ENCODE measurements at places on chromosomes 12 and 14.

DNA sequence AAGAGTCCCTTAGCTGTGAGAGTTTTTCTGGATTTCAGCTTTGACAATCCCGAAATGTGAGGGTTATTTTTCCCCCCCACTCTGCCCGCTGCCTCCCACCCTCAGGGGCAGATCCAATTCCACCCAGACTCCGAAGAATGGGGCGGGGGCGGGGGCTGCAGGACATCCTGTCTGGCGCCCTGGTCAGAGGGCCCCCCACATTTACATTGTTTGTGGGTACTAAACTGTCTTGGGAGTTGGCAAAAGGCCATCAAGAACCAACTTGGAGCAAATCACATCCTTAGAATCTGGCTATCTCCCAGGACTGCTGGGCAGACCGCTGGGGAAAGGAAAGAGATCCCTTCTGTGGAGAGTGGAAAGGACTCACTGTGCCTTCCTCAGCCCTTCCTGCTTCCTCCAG is 2.4 kb downstream of the EMP1 start:
- DNase-seq: no peak

GRCh38 chr14:24362241-24362960 is 5.6 kb upstream of the NFATC4 start:
- DNase-seq: no peak

GRCh38 chr12:75933101-75933500 is 98.5 kb downstream of the PHLDA1 start:
- DNase-seq: no peak

GRCh38 chr12:99137124-99137855 is 492.2 kb downstream of the APAF1 start:
- DNase-seq: no peak

DNA sequence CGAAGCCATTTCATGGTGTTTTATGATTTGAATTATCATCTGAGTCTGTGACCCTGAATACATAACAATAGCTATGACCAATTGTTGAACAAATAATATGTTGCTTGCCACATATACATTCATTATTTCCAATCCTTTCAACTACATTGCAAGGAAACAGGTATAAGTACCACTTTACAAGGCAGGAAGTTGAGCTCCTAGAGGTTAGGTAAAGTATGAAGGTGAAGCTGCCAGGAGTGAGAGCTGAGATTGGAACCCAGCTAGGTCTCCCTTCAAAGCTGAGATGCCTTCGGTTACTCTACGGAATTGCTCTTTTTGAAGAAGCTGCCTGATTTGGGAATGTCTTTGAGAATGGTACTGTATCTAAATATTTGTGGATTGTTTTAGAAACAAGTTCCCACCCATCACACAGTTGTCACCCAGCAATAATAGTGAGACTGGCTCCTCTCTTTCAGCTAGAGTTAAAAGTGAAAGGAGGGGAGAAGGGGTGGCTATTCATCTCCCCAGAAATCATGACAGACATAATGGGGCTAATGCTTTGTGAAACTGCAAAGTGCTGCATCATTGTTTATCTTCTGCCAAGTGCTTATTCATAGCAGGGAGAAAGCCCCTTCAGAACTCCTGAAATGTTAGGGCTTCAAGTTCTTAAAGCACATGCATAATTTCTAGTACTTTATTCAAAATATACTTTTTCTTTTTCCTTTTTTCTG is 75.9 kb upstream of the AMIGO2 start:
- peak; percentile 15 for DNase-seq

DNA sequence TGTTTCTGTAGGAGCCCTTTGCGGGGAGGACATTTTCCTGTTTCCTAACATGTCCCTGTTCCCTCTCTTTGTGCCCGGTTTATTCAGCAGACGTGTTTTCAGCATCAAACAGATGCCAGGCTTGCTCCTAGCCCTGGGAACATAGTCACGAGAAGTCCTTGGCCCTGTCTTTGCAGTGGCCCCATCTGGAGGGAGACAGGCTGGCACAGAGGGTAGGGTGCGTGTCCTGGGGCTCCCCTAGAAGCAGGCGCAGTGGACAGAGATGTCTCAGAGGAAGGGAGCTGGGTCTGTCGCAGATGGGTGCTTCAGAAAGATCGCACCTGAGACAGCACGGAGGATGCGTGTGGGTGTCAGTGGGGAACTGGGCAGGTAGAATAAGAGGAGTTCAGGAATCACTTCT is 75.0 kb upstream of the DYNC1H1 start:
- DNase-seq: no peak

- no peak for DNase-seq
Measured at GRCh38 chr12:88418856-88419497, 161.3 kb downstream of the KITLG start.

DNA sequence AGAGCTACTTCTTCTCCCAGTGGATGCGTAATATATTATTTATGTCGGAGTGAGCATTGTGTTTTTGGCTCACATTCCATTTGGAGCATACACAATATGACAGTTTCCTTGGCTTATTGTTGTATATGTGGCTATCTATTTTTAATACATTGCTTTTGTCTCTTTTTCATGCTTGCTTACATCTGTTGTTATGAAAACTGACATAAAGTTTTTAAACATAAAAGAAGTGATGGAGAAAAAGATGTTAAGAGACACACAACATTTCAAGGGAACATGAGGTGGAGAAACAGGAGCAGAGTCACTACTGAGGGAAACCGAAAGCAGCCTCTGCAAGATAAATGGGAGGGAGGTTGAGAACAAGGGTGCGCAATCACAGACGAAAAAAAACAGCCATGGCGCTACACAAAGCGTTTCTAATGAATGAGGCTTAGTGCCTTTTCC is 228.4 kb upstream of the NPAS3 start:
- no peak for DNase-seq

- DNase-seq: no peak
Measured at GRCh38 chr14:95979339-95980042, 59.7 kb upstream of the C14orf132 start.

- no peak for DNase-seq
Measured at GRCh38 chr14:22390824-22391461, 198.1 kb downstream of the DAD1 start.

DNA sequence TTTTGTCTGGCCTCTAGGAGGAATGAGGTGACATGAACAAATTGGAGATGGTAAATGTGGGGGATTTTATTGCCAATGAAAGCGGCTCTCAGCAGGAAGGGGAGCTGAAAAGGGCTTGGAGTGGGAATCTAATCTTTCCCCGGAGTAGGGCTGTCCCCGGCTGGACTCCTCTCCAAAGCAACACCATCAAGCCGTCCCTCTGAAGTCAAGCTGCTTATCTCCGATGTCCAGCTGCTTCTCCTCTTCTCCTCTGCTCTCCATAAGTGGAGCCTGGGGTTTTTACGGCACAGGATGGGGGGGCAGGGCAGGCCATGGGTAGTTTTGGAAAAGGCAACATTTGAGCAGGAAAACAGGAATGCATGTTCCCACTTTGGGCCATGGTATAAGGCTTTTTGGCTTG is 113.5 kb downstream of the TMEM132D start:
- DNase-seq: no peak

GRCh38 chr12:67320614-67321295 is 51.6 kb downstream of the CAND1 start:
- no peak for DNase-seq

DNA sequence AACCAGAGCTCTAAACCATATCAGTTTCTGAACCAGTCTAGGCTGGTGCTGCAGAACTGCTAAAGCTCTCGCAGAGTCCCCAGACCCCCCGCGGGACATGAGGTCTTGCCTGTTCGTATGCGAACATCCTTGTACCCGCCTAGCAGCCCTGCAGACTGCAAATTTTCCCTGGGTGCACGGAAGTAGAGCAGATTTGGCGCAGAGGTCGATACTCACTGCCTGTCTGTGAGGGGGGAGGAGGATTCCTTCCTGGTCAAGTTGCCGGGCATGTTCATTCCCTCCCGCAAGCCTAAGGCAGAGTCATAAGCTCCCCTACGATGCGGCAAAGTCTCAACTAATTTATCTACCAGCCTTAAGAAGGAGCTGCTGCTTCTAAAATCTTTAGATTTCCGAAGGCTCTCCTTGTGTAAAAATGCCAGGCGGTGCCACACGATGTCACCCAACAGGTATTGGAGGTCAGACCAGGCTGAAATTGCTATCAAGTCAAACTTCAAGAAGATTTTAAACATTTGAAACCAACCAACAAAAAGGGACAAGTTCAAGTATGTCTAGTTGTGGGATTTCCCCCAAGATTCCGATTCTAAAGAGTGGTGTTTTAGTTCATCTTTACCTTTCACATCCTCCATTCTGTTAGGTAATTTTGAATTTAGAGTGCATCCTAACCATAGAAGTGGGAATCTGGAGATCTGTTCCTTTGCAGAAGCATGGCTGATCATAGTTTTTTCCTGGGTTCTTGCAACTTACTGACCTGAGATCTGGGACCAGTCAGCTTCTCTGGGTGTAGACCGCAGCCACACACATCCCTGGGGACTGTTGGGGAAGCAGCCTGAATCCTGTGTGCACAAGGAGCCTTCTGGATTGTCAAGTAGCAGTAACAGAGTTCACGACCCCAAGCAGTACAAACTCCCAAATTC is 1.6 kb upstream of the PAX9 start:
- no peak for DNase-seq

DNA sequence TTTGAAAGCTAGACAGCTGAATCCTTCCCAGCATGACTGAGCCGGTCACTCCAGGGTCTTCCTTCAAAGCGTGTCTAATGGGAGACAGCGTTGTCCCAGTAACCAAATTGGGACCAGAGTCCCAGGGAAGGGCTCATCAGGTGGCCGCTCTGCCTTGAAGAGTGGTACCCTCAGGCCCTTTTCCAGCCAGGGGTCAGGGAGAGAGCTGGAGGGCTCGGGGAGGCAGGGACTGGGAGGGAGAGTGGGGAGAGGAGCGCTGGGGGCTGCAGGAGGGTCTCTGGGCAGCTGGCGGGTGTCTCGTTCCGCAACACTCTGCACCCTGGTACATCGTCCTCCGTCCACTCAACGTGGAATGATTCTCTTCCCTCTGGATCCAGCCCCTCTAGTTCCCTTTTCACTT is 1.6 kb upstream of the RTL1 start:
- DNase-seq: no peak

- no peak for DNase-seq
Measured at GRCh38 chr12:34288963-34289345, 266.7 kb downstream of the ALG10 start.

DNA sequence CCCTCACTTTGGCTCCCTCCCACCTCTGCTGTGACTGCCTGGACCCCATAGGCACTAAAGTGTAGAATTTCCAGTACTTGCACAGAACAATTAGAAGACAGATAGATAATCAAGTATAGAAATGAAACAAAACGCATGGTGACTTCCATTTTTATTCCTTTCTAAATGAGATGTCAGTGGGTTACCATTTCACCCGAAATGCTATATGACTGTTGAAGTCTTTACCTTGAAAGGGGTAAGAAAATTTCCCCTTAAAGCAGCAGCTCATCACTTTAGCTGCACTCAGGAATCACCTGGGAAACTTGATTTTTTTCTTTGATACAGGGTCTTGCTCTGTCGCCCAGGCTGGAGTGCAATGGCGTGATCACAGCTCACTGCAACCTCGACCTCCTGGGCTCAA is 12.5 kb upstream of the KSR2 start:
- no peak for DNase-seq

DNA sequence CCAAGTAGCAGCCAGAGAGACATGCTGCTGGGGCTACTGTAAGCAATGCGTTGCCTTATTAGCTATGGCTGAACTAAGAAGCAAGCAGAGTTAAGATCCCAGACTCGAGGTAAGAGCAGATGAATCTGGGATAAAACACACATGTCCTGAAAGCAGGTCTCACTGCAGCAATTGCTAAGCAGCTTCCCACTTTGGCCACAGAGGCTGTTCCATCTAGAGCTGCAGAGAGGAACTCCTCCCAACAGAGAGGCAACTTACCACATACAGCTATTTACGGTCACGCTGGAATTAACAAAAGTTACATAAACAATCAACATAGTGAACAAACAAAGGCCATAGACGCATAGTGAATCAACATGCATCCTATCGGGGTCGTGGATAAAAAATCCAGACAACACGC is 90.2 kb downstream of the KSR2 start:
- DNase-seq: no peak

- peak; percentile 13 for DNase-seq
Measured at GRCh38 chr14:104876251-104876699, 11.2 kb downstream of the CEP170B start.

DNA sequence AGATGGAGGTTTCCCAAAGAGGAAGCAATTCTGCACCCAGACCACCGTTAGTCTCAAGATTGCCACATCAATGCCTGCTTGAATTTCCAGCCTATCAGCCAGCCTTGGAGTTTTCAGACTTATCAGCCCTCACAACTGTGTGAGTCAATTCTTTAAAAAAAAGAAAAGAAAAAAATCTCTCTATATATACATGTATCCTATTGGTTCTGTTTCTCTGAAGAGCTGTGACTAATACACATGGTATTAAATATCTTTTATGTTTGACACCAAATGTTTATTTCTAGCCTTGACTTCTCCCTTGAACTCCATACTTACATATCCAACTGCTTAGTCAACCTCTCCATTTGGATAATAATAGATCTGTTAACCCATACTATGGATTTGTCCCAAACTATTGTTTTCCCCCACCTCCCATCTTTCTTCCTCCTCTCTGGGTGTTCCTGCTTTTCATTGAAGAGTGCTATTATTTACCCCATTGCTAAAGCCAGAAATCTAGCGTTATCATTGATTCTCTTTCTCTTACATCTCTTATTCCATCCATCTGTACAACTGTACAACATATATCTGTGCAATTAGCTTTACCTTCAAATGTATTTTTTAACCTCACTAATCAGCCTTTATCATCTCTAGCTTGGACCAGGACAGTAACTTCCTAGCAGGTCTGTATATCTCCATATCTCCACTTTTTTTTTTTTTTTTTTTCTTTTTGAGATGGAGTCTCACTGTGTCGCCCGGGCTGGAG is 22.7 kb upstream of the EID3 start:
- no peak for DNase-seq

GRCh38 chr14:103745424-103745823 is 29.8 kb downstream of the ZFYVE21 start:
- no peak for DNase-seq

DNA sequence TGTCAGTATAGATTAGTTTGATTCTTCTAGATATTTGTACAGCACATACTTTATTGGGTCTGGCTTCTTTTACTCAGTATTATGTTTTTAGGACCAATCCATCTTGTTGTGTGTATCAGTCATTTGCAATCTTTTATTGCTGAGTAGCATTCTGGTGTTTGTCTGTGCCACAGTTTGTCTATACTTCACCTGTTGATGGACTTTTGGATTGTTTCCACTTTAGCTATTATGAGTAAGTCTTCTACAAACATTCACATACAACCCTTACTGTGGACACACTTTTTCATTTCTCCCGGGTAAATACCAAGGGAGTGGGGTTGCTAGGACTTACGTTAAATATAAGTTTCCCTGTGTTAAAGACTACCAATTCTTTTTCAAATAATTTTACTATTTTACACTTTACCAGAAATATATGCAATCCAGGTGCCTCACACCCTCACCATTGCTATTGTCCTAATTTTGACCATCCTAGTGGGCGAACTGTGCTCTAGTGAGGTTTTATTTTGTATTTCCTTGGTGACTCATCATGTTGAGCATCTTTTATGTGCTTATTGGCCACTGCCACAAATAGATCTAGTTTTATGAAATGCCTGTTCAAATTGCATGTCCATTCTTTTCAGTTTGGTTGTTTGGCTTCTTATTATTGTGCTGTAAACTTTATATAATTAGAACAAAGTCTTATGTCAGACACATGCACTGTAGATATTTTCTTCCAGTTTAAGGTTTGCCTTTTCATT is 304.7 kb upstream of the TMTC1 start:
- DNase-seq: no peak
